ENCODE measurements at places on chromosomes 4 and X.

DNA sequence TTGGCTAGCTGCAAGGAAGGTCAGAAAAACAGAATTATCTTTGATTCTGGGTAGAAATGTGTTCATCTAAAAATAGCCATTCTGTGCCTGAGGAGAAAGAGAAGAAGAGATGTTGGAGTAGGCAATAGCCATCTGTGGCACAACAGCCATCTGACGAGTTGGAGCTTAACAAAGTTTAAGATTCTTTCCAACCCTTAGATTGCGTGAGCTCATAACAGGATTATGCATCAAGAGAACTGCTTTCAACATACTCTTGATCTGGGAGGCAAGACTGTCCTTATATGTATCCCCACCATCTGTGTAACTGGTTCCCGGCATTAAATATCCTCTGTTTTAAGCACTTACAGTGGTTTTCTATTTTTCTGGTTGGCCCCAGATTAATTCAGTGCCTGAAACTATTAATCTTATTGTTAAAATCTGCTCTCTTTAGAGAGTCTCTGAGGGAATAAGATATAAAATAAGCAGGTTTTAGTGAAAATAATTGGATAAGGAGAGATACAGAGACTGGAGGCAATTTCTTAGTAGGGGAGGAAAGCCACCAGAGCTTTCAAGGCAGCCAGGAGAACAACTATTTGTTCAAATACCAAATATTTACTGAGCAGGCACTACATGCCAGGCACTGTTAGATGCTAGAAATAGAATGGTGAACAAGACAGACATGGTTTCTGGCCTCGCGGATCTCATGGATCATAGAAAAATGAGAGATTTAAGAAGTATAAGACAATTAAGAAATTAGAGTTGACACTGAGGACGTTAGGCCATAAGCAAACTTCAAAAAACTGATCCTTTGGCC is 398.0 kb downstream of the SMARCA1 start:
- no peak for DNase-seq

- DNase-seq = no peak
These were observed 38.9 kb downstream of the WDR1 start for GRCh38 chr4:10077483-10078335.

- DNase-seq = no peak
These were observed 133.8 kb upstream of the ANKRD50 start for GRCh38 chr4:124846306-124846705.

- DNase-seq = no peak
These were observed 11.9 kb downstream of the STARD8 start for GRCh38 chrX:68659385-68659784.

DNA sequence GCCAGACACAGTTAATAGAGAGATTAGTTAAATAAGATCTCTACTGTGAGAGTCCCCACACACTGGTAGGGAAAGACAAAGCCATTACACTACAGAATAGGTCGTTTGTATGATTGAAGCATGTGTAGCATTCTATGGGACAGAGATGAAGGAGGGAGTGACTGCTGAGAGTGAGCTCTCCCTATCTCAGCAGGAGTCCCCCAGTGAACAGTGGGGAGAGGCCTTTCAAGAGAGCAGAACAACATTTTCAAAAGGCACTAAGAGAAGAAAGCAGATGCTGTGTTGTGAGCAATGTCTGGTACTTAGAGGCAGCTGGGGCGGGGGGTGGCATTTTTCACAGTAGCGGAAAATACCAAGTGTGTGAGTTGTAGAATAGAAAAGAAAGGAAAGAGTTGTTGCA is 413.6 kb downstream of the AFF2 start:
- DNase-seq = no peak

DNA sequence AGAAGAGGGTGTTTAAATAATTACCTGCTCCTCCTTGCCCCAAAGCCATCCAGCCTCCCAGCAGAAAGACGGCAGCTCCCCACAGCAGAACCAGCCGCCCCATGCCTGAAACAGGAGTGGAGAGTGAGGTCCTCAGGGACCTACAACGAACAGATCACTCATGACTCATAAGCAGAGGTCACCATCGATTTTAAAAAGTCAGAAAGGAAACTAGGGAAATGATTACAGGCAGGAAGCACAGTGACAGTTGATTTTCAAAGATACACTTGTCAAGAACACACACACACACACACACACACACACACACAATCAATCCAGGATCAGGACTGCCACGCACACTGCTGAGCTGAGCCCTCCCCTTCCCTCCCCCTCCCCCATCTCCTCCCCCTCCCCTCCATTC is at the start of gene CRLF2:
Gene CRLF2, minus strand, starts transcription at position 118 of the 400 bp plus-strand sequence. Its CDS starts 15 bp downstream, at position 103.
- no peak for DNase-seq

- DNase-seq = no peak
These were observed 6.9 kb downstream of the SORCS2 start for GRCh38 chr4:7199129-7199725.

DNA sequence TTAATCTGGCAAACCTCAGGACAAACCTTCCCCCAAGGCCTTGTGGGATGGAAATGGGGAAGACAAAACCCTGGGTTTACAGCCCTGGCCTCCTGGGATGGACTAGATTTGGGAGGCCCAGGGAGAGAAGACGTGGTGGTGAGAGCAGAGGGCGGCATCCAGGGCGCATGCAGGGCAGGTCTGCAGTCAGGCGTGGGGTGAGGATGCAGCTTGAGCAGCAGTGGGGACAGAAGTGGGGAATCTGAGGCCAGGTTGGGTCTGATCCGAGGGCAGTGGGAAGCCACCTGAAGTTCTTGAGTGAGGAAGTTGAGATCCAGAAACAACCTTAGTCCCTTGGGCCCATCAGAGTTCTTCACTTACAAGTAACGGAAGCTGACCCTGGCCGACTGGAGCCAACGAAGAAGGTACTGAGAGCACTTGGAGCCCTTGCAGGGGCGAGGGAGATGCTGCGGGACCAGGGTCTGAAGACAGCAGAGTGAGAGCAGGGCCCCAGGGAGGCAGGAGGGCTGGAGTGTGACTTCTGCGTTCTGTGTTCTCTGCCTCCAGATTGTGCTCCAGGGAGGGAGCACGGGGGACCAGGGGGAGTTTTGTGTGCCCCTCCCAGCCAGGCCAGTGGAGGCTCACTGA is 42.0 kb upstream of the GPR78 start:
- no peak for DNase-seq

GRCh38 chr4:39713691-39714090 is 15.8 kb downstream of the UBE2K start:
- DNase-seq = no peak

DNA sequence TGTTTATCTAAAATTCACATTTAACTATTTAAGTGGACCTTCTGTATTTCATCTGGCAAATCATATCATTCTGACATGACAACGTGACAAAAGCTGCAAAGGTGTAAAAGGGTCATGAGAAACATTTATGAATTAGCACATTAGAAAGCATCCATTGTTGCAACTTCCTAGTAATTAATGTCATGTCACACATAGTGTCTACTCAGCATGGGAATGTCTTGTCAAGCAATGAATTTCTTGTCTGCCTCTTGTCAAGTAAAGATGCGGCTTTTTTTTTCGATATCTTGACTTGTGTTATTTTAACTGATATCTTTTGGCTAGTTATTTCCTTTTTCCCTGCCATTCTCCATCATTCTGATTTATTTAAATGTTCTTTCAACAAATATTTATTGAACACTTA is 463.5 kb upstream of the CXorf51B start:
- DNase-seq = no peak

DNA sequence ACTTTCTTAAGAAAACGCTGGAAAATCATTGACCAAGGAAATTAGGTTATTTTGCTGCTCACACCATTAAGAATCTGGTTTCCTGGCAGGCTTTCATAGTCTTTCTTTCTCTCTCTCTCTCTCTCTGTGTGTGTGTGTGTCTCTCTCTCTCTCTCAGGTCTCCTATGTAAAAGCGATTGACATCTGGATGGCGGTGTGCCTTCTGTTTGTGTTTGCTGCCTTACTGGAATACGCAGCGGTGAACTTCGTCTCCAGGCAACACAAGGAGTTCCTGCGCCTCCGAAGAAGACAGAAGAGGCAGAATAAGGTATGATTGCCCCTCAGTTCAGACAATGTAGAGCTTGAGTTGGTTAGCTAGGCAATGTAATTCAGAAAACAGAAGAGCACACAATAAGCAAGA is 161.2 kb downstream of the GLRA2 start:
- no peak for DNase-seq

DNA sequence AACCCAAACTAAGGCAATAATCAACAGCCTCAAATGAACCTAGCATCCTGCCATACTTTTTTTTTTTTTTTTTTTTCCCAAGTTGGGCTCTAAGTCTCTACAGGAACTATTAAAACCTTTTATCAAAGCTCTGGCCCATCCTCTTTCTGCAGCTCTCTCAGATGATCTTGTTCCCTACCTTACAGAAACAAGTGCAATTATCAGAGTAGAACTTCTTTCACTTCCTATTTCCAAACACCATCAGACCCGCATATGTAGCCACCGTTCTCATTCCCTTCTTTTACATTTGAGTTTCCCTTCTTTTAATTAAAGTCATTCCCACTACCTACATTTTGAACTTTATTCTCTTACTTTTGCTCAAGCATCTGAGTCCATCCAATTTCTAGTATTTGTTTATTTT is 690.6 kb downstream of the DMD start:
- DNase-seq = no peak

DNA sequence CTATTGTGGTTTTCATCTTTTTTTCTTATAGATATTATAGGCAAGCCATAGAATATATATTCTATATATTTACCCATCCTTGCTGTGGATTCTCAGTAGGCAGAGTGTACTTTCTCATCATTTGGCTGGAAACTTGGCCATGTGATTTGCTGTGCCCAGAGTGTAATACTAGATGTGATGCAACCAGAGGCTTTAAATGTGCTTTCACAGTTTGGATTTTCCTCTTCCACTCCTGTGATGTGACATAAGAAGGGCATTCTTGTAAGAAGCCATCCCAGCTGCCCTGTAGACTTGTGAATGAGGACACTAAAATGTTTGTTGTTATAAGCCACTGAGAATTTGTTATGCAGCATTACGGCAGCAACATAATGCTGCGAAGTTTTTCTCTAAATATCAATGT is 10.4 kb upstream of the HPGDS start:
- no peak for DNase-seq

GRCh38 chrX:129759576-129760061 is 20.1 kb upstream of the SASH3 start:
- DNase-seq = no peak

DNA sequence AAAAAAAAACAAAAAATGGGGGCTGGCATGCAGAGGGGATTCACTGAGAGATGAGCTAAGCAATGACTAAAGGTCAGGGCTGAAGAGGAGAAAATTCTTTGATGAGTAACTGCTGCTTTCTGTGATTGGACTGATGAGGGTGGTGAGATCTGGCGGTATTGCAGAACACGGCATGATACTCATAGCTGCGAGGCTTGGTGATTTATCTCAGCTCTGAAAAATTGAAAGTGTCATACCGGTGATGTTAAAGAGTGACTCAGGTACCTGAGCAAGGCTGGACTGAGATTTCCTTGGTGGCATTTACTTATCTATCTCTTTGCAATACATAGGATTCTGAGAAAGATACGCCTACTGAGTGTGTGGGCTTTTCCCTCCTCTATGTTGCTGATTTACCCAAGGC is 204.1 kb upstream of the DDX53 start:
- no peak for DNase-seq

- no peak for DNase-seq
These were observed 145.4 kb downstream of the PTTG2 start for GRCh38 chr4:38105475-38106220.

DNA sequence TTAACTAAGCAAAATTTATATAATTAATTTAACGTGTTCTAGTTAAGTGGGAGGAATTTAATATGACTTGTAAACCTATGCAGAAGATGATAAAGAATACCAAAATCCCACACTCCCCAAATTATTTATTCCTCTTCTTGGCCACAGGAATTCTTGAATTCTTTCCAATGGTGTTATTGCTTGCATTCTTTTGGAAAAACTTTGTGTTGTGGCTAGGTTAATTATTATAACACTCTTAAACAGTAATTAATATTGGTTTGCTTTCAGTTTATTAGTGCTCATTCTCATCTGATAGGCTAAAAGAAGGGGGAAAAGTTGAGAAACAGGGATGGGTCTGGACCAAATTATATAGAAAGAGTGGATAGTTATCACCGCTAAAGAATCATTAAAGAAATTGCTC is 141.5 kb upstream of the PABPC4L start:
- DNase-seq = no peak

GRCh38 chrX:68429216-68429615 is 4.1 kb downstream of the OPHN1 start:
- no peak for DNase-seq

DNA sequence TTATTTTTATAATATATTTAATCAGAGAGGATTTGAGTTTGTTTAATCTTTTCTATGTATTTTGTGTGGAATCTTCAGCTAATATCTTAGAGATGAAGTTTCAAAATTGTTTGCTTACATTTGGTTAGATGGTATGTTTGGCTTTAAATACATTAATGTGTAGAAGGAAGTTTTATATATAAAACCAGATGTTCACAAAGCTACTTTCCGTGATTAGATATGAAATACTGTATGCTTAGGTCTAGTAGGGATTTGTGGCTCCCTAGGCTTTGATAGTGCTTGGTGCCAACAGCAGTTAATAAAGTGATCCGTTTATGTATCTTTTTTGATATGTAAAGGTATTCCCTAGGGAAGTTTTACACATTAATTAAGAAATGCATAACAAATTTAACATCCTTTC is 223.0 kb downstream of the ARHGAP10 start:
- DNase-seq = no peak

DNA sequence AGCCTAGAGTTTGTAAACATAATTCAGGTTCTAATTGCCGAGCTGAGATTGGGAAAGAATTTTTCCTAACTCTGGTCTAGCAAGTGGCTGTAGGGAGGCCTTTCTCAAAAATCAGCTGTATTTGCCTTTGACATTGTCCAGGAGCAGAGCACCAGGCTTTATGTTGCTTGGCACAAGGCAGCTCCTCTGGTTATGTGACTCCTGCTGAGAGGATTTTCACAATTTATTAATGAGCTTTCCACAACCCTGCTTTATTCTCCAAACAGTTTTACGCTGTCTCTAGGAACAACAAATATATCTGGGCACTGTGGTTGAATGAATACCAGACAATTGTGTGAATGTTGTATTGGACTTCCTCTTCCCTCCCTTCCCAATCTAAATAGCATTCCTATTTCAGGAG is 14.9 kb downstream of the LSM6 start:
- no peak for DNase-seq

GRCh38 chrX:74511704-74512103 is 90.4 kb downstream of the SLC16A2 start:
- DNase-seq = no peak

Measured in stimulated activated effector memory CD8-positive, alpha-beta T cell treated with anti-CD3 and anti-CD28 coated beads, Interleukin-12 subunit alpha, Interleukin-12 subunit beta, amount 100 ng/mL, for 72 hours (primary cell).